ENCODE measurements at places on chromosomes 2 and 18. TPM values are rescaled to one million over a fixed set of nuclear protein-coding genes. Genes with fewer than 3 reads are reported as not detected.

GRCh38 chr2:28395334-28396061, 2.8 kb downstream of the FOSL2 start:
- peak; percentile 85 for DNase-seq

GRCh38 chr18:11526675-11527074, 82.7 kb upstream of the SLC35G4 start:
- DNase-seq = no peak

Gene CHST9
- not detected for polyA plus RNA-seq

Gene APCDD1
- polyA plus RNA-seq = 1.2 TPM

DNA sequence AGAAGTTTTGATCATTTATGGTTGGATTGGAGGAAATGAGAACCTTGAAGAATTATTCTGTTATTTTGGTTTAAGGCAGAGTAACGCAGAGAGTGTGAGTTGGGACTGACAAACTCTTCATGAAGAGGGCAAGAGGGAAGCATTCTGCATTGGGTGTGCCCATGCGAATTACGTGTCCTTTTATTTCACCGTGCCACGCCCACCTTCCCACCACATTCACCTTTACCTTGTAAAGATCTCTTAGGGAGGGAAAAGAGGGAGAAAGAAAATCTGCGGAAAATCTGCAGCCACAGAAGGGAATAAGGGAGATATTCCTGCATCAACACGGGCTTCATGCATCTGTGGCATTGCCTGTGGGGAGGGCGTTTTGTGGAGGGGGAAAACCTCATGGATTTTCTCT, 31.8 kb downstream of the SLC9A4 start:
- DNase-seq = no peak

Gene SULT1C2
- not detected for polyA plus RNA-seq

DNA sequence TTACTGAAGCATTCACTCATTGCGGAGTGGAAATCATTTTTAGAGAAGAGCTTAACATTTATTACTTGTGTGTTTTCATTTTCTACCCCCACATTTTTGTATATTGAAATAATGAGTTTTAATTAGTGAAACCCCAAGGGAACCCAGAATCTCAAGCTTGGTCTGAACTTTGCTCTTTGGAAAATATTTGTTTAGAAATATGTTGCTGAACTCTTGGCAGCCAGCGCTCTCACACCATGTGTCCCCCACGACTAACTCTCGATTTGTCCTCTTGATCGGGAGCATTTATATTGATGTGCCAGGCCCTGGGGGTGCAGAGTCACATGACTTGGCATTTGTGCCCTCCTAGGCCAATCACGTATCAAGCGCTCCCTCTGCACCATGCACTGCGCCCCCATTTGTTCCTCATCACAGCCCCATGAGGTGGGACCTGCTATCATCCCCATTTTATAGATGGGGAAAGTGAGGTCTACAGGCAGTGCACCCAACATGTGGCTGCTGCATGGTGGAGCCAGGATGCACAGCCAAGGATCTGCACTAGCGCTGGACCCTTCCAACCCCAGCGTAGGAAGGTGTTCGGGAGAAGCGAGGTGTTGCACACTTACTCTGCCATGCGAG, 149.7 kb downstream of the NCK2 start:
- no peak for DNase-seq

Gene INPP1
- 17.8 TPM for polyA plus RNA-seq

DNA sequence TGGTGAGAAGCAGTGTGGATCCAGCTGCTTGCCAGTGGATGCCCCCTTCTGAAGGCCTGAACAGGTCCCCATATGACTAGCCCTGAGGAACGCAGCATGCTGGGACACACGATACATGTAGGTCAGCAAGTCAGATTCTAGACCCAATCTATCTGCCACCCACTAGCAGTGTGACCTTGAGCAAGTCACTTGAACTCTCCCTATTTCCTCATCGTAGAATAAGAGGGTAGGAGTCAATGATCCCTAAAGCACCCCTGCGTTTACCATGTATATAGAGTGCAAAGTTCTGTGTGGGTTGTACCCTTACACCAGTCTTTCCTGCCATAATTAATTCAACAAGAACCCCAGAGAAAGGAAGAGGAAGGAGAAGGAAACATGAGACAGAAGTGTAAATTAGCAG, 123.7 kb downstream of the GALNT14 start:
- DNase-seq = no peak

GRCh38 chr2:206858687-206859329, 80.5 kb upstream of the CPO start:
- no peak for DNase-seq

DNA sequence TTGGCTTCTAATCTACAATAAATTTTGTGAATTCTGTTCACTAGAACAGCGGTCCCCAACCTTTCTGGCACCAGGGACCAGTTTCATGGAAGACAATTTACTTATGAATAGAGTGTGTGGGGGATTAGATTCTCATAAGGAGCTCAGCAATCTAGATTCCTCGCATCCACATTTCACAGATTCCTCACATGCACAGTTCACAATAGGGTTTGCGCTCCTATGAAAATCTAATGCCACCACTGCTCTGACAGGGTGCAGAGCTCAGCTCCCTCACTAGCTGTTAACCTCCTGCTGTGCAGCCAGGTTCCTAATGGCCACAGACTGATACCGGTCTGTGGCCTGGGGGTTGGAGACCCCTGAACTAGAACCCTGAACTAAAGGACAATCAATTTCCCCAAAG, 1568.6 kb upstream of the NXPH2 start:
- no peak for DNase-seq

Gene ZNF892
- polyA plus RNA-seq = 0.23 TPM

DNA sequence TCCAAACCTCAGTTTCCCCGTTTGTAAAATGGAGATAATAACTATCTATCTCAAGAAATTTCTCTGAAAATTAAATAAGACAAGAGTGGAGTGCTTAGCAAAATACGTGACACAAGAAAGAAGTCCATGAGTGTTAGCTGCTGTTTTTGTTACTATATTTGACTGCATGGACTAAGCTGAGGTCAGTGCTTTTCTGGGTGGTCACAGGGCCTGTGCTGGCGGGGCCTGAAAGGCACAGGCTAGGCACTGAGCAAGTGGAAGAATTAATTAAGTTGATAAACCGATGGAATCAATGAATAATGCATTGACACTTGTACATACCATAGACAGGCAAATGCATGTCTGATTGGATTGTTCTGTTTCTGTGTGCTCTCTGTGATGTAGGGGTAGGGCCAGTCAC, 27.3 kb downstream of the RPL37A start:
- DNase-seq = no peak

Gene C2orf81
- 1.2 TPM for polyA plus RNA-seq

- no peak for DNase-seq
Observed at GRCh38 chr2:234373481-234374149, 123.3 kb downstream of the ARL4C start.

DNA sequence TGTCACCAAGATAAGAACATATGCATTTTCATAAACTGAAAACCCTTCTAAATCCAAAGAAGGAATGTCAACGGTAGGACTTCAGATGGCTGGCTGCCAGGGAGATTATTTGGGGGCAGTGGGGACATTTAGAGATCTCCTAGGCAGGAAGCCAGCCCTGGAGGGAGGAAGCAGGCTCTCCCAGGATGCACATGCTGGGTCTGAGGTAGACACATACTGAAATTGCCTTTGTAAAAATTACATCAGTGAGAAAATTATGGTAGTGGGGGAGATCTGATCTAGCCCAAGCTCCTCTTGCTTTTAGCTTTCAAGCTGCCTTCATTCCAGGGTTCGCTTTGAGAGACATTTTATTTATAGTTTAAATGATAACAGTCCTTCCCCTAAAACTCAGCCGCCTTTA, 24.1 kb downstream of the MPP4 start:
- no peak for DNase-seq

Gene STAT4
- polyA plus RNA-seq = 0.31 TPM

Gene CHAC2
- polyA plus RNA-seq = 0.40 TPM

Gene CCDC178
- polyA plus RNA-seq = not detected

DNA sequence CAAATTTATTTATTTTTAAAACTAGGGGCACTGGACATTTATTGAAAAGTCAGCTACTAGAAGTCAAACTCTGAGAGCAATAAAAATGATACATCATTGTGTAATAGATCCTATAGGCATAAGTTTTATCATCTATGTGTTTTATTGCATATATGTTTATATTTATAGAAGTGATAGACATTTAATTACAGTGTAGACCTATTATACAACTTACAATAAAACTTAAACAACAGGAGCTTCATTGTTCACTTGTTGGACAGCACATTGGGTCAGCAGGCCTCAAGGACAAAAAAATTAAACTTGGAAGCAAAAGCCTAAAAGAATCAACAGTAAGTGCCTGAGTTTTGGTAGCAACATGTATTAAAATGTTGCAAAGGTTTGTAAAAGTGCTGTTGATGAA, 15.0 kb upstream of the ACTR2 start:
- no peak for DNase-seq

DNA sequence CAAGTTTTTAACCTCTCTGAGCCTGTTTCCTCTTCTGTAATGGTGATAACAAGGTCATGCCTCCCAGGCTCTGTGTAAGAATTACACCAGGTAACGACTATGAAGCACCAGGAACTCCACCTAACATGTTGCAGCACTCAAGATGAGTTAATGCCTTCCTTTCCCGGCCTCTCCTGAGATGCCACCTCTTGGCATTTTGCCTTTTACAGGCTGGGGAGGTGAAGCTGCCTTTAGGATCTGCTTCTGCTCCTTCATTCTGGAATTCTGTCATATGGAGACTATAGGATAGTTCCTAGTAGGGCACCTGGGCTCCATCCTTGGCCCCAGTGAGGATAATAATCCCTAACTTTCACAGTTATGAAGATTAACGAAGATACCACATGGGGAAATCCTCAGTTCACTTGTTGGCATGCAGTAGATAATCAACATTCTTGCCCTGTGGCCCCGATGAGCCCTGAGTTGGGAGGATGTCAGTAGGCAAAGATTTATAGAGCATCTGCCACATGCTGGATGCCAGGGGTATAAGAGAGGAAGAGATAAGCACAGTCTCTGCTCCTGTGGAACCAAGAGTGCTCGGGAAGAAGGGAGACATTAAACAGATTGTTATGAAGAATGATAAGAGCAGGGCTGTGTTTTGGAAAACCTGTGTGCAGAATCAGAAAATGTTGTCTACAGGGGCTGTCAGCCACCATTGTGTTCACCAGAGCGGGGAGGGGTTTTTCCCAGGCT, 43.9 kb upstream of the KCNF1 start:
- no peak for DNase-seq

Gene IFIH1
- polyA plus RNA-seq = 17.6 TPM

Gene MPV17
- polyA plus RNA-seq = 120 TPM

- DNase-seq = no peak
Observed at GRCh38 chr2:46229134-46230063, 67.8 kb upstream of the EPAS1 start.

GRCh38 chr18:63591725-63592124, 4.6 kb downstream of the SERPINB13 start:
- DNase-seq = no peak

Measured in CD14-positive monocyte (primary cell).